ENCODE measurements at places on chromosomes 5 and 9.
A peak's percentile ranks its signal among the peaks of the same experiment; 100 is the strongest.

GRCh38 chr5:116989995-116990394 is 415.4 kb upstream of the SEMA6A start:
- H3K36me3 ChIP-seq, result no peaks in the 10 kb centered on the region
- DNase-seq, result no peak
- no peaks in the 10 kb centered on the region for H3K27me3 ChIP-seq
- H3K4me3 ChIP-seq, result no peak overlapping the region

DNA sequence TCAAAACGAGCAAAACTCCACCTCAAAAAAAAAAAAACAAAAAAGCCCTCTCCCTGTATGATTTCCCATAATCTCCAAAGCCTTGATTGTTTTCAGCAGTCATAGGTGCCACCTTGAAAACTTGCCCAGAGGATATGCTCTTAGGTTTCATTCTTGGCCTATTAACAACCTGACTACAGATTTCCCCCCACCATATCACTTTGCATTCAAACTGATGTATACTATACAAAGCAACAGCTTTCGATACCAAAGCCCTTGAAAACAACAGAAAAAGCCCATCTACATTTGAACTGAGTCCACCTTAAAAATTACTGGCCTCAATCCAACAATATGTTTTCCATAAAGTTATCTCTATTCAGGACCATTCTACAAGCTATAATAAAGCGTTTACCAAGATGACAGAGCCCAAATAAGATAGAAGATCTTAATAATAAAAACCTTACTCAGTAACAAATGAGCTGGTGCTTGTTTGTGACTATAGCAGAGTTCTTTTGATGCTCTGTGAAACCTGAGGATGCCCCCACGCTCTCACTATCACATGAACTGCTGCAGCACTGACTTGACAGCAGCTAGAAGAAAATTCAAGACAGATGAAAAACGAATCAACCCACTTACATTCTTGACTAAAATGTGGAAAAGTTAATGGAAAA is 44.4 kb downstream of the FNBP1 start:
- H3K27me3 ChIP-seq, result no peaks in the 10 kb centered on the region
- no peak for DNase-seq
- H3K4me3 ChIP-seq, result no peak overlapping the region
- peaks cover 19% of the 10 kb centered on the region for H3K4me1 ChIP-seq
- H3K36me3 ChIP-seq, result no peaks in the 10 kb centered on the region

DNA sequence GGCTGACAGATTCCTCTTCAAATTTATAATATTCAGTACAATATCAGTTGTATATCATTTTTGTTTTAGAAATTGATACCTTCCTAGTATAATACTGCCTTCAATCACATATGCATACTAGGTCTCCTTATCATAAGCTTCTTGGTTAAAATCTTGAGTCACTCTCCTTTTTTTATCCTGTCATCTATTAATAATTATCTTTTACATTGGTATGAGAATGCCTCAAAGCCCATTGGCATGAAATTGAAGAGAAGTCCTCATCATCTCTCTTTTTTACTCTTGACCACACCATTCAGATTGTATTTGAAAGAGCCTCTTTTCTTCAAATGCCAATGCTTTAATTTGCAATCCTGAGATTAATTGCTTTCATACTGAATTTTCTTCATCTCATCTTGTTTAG is 810.3 kb downstream of the BRINP1 start:
- H3K4me3 ChIP-seq, result no peak overlapping the region
- H3K27ac ChIP-seq, result no peak overlapping the region
- H3K36me3 ChIP-seq, result no peaks in the 10 kb centered on the region
- no peak for DNase-seq
- no peaks in the 10 kb centered on the region for H3K27me3 ChIP-seq
- H3K4me1 ChIP-seq, result peaks cover 18% of the 10 kb centered on the region

DNA sequence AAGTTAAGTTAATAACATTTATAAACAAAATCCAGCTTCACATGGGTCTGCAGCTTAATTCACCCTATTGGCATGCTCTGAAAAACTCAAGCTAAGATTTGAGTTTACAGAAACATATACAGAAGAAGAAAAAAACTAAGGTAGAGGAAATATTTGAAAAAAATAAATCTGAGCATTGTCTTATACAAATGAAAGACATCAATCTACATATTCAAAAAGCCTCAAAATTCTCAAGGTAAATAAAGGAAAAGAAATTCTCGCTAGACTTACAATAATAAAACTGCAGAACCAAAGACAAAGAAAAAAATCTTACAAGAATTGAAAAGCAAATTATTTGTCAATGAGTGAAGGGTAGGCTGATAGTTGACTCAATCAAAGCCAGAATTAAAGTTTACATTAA is 493.4 kb downstream of the CETN3 start:
- no peaks in the 10 kb centered on the region for H3K27me3 ChIP-seq
- DNase-seq, result no peak
- H3K36me3 ChIP-seq, result no peaks in the 10 kb centered on the region
- no peaks in the 10 kb centered on the region for H3K4me1 ChIP-seq
- H3K4me3 ChIP-seq, result no peak overlapping the region

GRCh38 chr5:135386886-135387628 is 12.0 kb downstream of the MACROH2A1 start:
- peaks cover 90% of the 10 kb centered on the region for H3K36me3 ChIP-seq
- H3K27me3 ChIP-seq, result no peaks in the 10 kb centered on the region
- H3K4me1 ChIP-seq, result peaks cover 27% of the 10 kb centered on the region
- DNase-seq, result peak; percentile 50

GRCh38 chr5:138568061-138568824 is 7.0 kb downstream of the HSPA9 start:
- H3K4me1 ChIP-seq, result peaks cover 20% of the 10 kb centered on the region
- peak; percentile 82 for DNase-seq
- peaks cover 99% of the 10 kb centered on the region for H3K36me3 ChIP-seq
- H3K27ac ChIP-seq, result peak overlapping the region; percentile 17

GRCh38 chr9:126056312-126057021 is 270.2 kb upstream of the MVB12B start:
- no peaks in the 10 kb centered on the region for H3K4me1 ChIP-seq
- H3K36me3 ChIP-seq, result no peaks in the 10 kb centered on the region
- peaks cover 15% of the 10 kb centered on the region for H3K27me3 ChIP-seq
- no peak overlapping the region for H3K4me3 ChIP-seq
- DNase-seq, result no peak

GRCh38 chr5:114055318-114056184 is 306.3 kb upstream of the KCNN2 start:
- no peak overlapping the region for H3K27ac ChIP-seq
- peaks cover 49% of the 10 kb centered on the region for H3K27me3 ChIP-seq
- H3K4me1 ChIP-seq, result peaks cover 11% of the 10 kb centered on the region
- H3K4me3 ChIP-seq, result peak overlapping the region; percentile 13
- peak; percentile 54 for DNase-seq

DNA sequence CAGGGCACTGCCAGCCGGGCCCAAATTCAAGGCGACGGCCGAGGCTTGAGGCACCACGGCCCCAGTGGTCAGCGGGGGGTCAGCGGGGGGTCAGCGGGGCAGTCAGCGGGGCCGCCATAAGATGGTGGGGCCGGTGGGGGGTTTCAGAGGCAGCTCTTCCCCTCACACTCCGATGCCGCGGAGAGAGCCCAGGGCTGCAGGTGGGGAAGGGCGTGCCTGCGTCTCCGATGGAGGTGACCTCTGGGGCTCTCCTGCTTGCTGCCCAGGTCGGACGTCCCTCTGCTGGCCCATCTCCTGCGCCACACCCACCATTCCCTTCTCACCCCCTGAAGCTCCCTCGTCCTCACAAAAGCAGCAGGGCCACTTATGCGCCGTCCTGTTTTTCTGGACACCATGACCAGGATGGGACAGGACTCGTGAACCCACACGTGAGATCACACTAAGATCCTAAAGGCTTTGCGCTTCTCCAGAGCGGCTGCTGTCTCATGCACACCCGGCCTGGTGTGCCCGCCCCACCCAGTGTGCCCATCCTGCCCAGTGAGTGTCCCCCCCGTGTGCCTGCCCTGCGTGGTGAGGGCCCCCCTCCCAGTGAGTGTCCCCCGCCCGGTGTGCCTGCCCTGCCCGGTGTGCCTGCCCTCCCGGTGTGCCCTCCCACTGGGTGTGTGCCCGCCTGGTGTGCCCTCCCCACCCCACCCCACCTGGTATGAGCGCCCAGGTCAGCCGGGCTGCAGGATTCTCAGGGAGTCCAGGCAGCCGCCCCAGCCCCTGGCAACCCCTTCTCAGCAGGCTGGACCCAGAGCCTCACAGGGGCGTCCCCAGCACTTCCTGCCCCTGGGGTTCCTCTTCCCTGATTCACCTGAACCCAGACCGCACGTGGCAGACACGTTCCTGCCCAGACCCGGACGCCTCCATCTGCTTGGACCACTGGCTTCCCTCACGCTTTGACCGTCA is 48.7 kb upstream of the NKD2 start:
- no peak overlapping the region for H3K27ac ChIP-seq
- peak; percentile 53 for DNase-seq
- no peaks in the 10 kb centered on the region for H3K36me3 ChIP-seq
- H3K27me3 ChIP-seq, result peaks cover 9% of the 10 kb centered on the region

DNA sequence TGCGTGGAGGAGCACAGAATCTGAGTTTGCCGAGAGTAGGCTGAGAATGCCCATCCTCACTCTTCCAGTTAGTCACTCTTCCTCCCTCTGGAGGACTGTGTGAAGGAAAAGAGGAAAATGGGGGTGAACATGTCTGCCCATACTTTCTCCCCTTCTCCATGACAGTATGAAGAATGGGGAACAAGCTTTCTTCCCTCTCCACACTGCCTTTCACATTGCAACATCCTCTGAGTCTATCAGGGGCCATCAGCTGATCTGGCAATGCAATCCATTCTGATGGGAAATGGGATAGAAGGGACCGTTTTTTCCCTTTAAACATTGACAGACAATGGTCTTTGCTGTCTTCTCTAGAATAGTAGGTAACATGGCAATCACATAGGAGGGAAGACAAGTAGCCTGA is 56.8 kb downstream of the UGCG start:
- no peak overlapping the region for H3K27ac ChIP-seq
- H3K27me3 ChIP-seq, result no peaks in the 10 kb centered on the region
- no peak overlapping the region for H3K4me3 ChIP-seq
- H3K36me3 ChIP-seq, result no peaks in the 10 kb centered on the region
- peaks cover 21% of the 10 kb centered on the region for H3K4me1 ChIP-seq
- DNase-seq, result no peak

DNA sequence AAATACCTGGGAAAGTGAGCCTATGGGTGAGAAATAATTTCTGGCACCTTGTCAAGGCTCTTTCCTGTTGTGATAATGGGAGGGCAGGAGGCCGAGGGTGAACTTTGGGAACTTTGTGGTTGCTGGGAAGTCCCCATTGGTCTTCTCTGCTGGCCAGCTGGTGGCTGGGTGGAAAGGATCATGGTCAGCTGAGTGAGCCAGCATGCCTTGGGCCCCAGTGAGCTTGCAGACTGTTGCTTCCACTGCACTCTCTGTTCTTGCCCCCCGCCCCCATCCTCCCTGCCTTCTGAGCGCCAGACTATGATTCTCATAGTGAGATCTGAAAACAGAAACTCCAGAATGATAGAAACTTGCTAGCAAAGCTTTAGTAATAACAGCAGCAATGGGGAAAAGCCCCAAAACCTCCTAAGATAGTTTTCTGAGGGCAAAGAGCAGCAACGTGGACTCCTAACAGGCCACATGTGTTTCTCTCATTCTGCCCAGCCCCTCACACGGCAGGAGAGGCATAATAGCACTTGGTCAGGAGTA is 139.2 kb upstream of the SMARCA2 start:
- no peak for DNase-seq
- H3K27ac ChIP-seq, result no peak overlapping the region
- no peaks in the 10 kb centered on the region for H3K27me3 ChIP-seq
- H3K36me3 ChIP-seq, result no peaks in the 10 kb centered on the region

DNA sequence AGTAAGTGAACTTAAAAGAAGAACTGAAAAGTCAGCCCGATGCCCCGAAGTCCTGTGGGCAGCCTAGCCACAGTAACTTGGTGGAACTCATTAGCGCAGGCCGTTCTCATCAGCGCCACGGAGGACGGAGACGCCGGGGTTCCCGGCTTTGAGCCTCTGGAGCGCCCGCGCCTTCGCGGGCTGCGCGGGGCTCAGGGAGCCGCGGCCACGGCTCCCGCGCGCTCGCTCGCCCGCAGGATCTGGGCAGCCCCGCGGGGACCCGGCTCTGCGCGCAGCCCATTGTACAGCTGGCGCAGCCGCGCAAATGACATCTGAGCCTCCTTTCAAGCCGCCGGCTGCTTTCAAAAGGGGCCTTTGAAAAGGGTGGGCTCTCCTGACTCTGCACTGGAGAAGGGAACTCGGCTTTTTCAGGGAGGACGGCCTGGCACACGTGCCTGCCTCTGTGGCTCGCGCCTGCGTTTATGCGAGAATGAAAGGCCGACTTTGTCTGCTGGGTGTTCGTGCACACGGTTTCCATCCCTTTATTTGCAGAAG is 40.7 kb downstream of the TLR4 start:
- no peaks in the 10 kb centered on the region for H3K27me3 ChIP-seq
- no peaks in the 10 kb centered on the region for H3K36me3 ChIP-seq
- H3K27ac ChIP-seq, result no peak overlapping the region
- H3K4me1 ChIP-seq, result no peaks in the 10 kb centered on the region
- H3K4me3 ChIP-seq, result no peak overlapping the region

DNA sequence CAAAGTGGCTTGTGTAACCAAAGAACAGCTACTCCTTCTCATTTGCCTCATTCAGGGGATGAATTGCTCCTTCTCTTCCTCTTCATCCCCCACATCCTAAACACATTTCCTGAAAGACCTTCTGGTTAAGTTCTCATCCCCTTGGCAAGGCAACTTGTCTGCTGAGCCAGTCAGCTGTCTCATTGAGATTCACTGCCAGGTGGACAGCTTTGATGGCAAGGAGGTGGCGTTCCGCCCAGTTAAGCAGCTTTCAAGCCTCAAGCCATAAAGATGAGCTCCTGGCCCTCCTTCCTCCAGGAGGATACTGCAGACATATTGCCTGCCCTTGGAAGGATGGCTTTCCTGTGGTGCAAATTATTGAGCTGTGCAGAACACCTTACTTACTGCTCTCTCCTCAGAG is 448.6 kb upstream of the MPDZ start:
- no peaks in the 10 kb centered on the region for H3K27me3 ChIP-seq
- no peak for DNase-seq
- H3K4me1 ChIP-seq, result no peaks in the 10 kb centered on the region

DNA sequence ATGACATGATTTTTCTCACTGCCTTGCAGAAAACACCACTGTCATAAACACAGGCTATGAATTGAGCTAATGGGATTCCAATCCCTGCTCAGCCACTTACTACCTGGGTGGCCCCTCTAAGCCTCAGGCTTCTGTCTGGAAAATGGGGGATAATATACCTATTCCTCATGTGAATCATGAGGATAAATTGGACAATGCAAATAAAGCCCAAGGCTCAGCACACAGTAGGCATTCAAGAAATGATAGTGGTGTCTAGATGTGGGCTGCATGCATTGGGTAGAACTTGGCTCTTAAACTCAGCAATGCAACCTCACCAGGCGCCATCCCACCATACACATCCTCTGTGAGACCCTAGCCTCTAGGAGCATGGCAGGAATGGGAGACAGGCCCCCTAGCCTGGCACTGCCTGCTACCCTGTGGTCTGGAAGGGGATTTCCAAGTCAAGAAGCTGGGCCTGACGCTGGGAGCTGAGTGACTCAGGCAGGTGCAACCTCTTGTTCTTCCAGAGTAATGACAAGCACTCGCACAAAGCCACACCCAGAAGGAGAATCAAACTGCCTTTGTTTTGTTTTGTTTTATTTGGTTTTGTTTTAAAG is 2.3 kb upstream of the TNIP1 start:
- H3K4me1 ChIP-seq, result peaks cover 81% of the 10 kb centered on the region
- DNase-seq, result peak; percentile 98
- H3K36me3 ChIP-seq, result peaks cover 29% of the 10 kb centered on the region
- no peaks in the 10 kb centered on the region for H3K27me3 ChIP-seq
- H3K4me3 ChIP-seq, result no peak overlapping the region
- peak overlapping the region; percentile 98 for H3K27ac ChIP-seq

GRCh38 chr9:106324591-106325280 is 538.2 kb upstream of the ZNF462 start:
- no peak overlapping the region for H3K4me3 ChIP-seq
- no peak for DNase-seq
- H3K4me1 ChIP-seq, result 0 out of 2 replicates have a peak, but pooled peaks cover 3% of the 10 kb centered on the region
- H3K27me3 ChIP-seq, result no peaks in the 10 kb centered on the region
- no peak overlapping the region for H3K27ac ChIP-seq
